ENCODE measurements at places on chromosomes 1 and 21.

DNA sequence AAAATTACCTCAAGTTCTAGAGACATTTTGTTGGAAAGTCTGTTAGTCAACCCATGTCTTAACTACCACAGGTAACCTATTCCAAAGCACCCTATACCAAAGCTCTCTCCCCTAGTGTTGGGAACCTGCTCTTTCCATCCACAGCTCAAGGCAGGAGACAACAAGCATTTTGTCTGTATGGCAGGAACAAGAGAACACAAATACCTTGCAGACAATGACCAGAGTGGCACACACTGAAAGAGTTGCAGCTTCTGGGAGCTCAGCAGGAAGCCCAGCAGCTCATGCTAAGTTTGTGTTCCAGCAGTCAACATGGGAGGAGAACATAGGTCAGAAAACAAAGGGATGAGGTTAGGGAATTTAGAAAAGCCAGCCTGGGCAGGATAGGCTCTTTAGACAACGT, 300.8 kb downstream of the HHIPL2 start:
- DNase-seq, result no peak

- DNase-seq, result no peak
Measured at GRCh38 chr1:54869173-54869851, 17.7 kb downstream of the DHCR24 start.

DNA sequence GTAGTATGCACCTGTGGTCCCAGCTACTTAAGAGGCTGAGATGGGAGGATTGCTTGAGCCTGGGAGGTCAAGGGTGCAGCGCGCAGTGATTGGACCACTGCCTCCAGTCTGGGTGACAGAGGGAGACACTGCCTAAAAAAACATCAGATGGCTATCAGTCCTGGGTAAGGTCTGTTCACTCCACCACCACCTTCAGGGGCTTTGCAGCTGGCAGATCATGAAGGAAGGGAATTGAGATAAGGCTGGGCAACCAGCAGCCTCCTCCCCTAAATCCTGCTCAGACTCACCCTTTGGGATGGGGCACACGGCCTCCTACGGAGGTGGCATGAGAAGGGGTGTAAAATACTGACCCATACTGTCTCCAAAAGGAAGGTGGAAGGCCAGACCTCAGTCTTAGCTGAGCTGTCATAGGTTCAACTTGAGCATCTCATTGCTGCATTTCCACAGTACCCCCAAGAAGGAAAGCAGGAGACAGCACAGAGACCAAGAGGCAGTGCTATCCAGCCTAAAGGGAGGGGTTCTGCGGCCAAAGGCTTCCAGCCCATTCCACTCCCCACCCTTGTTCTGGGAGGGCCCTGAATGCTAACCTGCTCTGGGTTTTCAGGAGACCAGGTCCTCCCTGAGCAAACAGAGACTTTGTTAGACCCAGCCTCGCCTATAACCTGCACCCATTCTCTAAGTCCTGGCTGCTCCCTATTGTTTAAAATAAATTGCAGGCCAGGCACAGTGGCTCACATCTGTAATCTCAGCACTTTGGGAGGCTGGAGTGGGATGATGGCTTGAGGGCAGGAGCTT, 13.7 kb downstream of the SLC45A3 start:
- no peak for DNase-seq

DNA sequence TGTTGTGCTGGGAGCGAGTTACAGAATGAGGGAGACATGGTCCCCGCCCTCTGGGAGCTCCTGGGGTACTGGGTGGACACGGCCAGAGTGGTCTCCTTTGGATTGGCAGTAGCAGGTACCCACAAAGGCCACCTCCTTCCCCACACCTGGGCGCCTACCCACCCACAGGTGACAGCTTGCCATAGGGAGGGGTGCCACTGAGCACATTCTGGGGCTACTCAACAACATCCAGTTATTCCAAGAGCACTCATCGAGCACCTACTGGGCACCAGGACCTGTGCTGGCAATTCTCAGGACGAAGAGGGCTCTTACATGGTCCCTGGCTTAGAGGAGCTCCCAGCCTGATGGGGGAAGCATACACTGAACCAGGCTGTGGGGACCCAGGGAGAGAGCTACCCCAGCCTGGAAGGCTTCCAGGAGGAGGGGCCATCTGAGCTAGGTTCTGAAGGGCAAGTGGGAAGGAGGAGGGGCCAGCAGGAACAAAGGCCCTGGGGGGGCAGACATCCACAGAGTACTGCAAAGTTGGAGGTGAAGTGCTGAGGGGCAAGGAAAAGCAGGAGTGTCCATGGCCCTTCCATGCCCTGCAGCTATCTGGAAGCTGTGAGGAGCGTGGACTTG, 22.0 kb downstream of the MRPL37 start:
- DNase-seq, result no peak

DNA sequence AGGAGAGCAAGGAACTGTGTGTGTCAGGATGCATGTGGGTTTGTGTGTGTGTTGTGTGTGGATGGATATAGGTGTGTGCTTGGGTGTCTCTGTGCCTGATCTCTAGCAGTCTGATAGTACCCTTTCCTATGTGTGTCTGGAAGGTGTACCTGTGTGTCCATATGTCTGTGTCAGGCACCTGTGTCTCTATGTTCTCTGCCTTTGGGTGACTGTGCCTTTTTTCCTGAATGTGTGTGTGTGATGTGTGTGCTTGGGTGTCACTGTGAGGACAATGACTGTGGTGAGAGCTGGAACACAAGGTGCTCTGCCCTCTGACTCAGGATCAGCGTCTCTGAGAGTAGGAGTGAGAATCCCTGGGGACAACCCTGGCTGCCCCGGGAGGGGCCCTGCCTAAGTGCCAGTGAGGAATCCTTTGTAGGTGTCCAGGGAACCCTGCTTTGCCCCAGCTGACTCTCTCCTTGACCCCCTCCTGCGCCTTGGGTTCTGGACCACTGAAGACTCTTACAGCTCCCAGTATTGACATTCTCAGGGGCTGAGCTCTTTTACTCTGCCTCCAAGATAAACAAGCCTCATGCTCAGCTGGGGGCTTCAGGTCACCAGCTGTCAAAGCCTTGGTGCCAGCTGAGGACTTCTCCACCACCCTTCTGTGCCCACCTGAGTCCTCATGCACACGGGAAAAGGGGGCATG, 735 bp upstream of the EFNA3 start:
- no peak for DNase-seq

DNA sequence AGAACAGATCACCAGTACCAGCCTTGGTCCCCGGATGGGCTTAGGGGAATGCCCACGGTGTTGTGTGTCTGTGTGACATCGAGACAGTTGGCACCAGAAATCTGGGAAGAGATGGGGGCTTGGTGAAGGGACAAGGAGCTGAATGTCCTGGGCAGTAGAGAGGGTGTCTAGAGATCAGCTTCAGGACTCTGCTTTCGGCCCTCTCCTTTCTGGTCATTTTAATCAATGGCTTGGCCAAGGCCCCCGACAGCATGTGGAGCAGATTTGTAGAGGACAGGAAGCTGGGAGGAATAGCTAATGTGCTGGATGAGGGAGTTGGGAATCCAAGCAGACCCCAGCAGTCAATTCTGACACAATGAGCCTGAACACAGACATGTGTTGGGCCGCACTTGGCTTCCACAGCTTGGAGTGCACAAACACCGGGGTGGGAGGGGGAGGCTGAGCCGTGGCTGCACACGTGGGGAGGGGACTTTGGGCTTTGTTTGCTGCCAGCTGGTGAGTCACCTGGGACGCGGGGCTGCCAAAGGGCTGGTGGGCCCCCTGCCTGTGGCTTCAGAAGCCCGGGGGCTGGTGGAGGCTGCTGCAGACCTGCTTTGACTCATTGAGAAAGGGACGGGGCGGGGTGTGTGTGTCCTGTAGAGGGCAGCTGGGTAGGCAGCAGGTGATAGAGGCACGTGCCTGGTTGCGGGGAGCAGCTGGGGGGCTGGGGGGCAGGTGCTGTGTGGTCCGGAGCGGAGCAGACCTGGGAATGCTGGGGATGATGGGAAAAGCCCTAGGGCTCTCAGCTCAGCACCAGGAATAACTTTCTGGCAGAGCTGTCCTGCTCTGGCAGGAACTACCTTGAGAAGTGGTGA, 20.9 kb downstream of the SLC1A7 start:
- DNase-seq, result no peak

GRCh38 chr1:199954699-199955098, 72.8 kb upstream of the NR5A2 start:
- no peak for DNase-seq

DNA sequence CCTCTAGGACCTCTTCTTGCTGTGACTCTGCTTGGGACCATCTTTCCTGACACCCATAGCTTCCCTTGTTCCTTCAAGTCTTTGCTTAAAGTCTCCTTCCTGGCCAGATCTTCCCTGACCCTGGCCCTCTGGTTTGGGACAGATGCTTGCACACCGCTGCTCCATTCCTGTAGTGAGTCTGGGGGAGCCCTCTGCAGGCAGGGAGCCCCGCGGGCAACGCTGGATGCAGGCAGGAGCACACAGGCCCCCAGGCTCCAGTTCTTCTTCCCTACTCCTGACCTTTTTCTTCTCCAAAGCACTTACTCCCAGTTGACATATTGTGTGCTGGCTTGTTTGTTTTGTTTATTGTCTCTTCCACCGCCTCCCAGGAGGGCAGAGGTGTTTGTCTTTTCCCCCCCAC, 413.4 kb downstream of the CAMTA1 start:
- no peak for DNase-seq

- DNase-seq, result no peak
Measured at GRCh38 chr1:193325771-193326170, 139.4 kb upstream of the B3GALT2 start.

DNA sequence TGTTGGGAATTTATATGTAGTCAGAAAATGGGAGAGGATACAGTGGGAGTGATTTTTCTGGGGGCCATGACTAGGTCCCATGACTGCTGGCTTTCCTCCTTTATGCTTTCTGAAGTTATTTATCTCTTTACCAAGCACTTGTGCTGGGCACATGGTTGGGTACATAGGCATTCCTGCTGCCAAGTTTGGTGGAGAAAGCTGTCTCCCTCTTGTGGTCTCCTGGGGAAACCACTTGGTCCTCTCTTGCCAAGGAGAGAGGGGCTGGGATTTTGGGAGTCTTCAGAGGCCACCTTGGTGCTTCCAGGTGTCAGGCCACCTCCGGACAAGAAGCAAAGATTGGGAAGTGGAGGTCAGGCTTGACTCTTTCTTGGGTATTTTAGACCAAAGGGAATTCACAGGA, 120.2 kb upstream of the KCNE2 start:
- no peak for DNase-seq

- DNase-seq, result no peak
Measured at GRCh38 chr1:237197470-237198425, 155.8 kb downstream of the RYR2 start.

- no peak for DNase-seq
Measured at GRCh38 chr1:210384625-210385024, 55.9 kb downstream of the HHAT start.

All from T follicular helper cell (primary cell).